ENCODE measurements at places on chromosomes 11 and 22.

- no peak for DNase-seq
These were observed 7.6 kb upstream of the MUC15 start for GRCh38 chr11:26579683-26580082.

DNA sequence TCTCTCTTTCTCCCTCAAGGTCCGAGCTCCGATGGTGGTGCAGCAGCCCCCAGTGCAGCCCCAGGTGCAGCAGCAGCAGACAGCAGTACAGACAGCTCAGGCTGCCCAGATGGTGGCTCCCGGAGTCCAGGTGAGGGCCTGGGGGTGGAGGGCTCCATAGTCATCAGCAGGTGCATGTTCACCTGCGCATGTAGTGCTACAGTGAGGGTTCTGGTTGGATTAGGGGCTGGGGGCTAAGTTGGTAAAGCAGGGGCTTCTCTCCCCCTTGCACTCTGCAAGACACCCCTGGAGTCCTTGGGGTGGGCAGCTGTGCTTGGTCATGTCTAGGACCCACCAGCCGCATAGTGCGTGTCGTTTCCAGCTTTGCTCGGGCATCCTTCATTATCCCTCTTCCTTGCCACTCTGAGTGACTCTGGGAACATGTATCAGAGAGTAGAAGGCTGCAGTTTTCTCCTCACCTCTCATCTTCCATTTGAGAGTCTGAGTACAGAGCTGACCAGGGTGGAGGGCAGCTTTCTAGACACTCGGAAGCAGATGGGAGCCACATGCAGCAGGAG lies 61.2 kb downstream of the MED15 start:
- no peak for DNase-seq

DNA sequence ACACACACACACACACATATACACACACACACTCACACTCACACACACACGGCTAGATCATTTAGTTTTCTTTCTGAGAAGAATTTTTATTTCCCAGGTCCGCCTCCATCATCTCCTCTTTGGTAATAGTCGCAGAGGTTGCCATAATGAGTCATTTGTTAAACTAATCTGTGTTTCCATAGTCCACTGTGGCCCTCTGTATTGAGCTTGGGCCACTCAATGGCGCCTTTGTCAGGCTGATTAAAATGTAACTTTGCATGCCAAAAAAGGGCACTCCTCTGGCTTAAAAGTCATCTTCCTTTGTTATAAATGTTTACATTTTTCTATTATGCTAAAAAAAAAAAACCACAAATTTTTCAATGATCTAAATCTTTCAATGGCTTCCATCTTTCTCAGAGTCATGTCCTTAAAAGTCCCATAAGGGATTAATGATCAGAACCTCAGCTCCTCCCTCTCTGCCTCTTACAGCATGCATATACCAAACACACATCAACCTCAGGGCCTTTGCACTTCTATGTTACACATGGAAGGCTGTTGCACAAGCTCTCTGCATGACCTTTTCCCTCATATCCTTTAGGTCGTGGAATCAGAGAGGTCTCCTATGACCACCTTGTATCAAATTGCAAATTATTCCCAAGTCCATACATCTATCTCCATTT lies 35.3 kb downstream of the EHF start:
- DNase-seq, result no peak

DNA sequence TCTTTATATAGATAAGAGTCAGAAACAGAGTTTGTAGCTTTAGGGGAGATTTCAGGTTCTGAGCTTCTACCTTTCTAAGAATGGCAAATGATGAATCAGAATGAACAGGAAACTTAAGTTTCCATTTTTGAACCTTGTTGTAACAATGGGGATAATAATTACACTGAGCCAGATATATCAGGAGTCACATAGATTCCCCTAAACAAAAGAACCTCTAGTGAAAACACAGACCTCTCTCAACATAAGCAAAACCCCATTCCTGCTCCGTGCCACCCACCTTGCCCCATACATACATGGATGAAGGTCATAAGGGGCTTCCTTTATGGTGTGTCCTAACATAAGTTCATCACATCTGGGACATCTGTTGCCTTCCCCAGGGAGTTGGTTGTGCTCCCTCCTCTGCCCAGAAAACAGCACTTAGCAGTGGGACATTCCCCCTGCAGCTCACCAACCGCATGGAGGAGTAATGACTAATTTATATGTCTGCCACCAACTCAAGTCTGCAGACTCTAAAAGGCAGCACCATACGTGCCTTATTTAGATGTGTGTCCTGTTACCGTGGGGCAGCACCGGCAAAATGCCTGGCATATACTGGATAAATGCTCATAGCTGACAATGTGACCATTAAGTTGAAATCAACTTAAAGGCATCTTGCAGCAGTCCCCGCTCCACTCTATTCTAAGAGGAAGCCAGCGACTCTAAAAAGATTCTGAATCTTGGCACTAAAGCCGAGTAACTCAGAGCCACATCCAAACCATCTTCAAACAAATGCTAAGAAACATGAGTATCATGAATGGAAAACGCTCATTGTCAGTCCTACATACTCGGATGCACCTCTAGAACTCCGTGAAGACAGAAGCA lies 8.0 kb downstream of the JAML start:
- no peak for DNase-seq

GRCh38 chr11:94025690-94026394 lies 4.7 kb downstream of the HEPHL1 start:
- no peak for DNase-seq

DNA sequence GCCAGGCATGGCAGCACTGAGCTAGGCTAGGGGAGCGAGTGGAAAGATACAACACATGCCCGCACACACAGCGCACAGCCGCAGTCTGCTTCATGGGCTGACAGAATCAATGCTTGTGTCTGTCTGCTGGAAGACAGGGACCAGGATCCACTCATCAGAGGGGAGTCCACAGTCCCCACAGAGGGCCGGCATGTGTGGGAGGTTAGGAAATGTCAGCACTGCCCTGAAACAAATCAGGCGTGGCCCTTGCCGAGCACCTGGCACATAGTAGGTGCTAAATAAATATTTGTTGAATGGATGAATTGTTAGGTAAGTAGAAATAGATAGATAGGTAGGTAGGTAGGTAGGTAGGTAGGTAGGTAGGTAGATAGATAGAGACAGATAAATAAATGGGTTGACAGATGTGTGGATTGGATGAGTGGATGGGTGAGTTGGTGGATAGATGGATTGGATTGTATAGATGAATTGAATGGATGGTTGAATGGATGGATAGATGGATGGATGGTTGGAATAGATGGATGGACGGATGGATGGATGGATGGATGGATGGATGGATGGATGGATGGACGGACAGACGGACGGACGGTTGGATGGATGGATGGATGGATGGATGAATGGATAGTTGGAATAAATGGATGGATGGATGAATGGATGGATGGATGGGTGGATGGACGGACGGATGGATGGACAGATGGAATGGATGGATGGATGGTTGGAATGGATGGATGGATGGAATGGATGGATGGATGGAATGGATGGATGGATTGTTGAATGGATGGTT lies 3.3 kb downstream of the SLC22A12 start:
- DNase-seq, result no peak

- DNase-seq, result no peak
These were observed 53.2 kb downstream of the OR4C6 start for GRCh38 chr11:55714982-55715888.

DNA sequence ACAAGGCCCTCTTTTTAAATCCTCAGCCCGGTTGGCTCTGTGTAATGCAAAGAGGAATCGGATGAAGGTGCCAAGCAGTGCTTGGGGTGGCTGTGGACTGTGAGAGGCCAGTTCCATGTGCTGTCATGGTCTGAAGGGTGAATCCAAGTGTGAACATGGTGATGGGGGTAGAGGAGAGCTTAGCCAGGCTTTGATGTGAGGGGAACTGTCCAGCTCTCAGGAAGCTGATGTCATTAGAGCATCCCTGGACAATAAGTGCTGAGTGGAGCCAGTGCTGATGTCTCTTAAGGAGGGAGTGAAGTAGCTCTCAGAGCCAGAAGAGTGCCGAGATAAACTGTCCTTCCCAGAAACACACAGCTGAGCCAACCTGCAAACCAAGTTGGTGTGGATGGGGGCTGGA lies 53.6 kb downstream of the NAV2 start:
- DNase-seq, result peak; percentile 21

GRCh38 chr11:47329431-47329986 lies 23.0 kb downstream of the MYBPC3 start:
- no peak for DNase-seq

- no peak for DNase-seq
These were observed 162.5 kb downstream of the COMMD9 start for GRCh38 chr11:36126678-36127077.

Measured in fibroblast of skin of right biceps (primary cell).